ENCODE measurements at places on chromosomes 12 and 14.
A peak's percentile ranks its signal among the peaks of the same experiment; 100 is the strongest.

DNA sequence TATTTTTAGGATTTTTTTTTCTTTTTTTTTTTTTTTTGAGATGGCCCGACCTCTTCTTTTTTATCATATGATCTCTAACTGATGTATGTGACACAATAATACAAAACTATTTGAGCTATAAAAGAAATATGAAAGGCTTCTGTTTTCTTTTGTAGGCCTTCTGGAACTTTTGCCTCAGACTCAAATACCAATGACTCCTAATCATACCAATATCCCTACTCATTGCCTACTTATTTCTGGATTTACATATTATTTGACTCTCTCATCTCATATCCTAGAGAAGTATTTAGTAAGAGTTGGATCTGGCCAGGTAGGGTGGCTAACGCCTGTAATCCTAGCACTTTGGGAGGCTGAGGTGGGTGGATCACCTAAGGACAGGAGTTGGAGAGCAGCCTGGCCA lies 12.7 kb upstream of the WDR89 start:
- no peak for DNase-seq

- DNase-seq: no peak
Measured at GRCh38 chr12:30002677-30003076, 218.9 kb upstream of the TMTC1 start.

- DNase-seq: no peak
Measured at GRCh38 chr12:69397978-69398377, 38.4 kb downstream of the YEATS4 start.

GRCh38 chr12:116319898-116320621 lies 42.6 kb upstream of the MED13L start:
- peak; percentile 78 for DNase-seq

DNA sequence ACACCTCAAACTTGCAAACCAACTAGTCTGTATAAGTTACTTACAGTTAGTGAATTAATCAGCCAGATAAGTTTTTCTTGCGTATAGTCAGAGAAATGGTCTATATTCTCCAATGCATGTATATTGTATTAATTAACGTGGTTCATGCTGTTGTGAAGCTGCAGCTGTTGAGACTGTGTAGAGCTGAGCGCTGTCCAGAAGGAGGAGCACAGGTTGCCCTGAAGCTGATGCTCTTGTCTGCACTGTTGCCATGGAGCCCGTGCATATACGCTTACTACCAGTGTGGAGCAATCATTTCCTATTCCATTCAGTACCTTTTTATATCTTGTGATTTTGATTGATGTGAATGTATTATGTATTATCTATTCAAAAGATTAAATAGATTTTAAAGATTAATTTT lies 74.3 kb upstream of the ARID2 start:
- DNase-seq: peak; percentile 41

- no peak for DNase-seq
Measured at GRCh38 chr12:87112571-87113345, 856.6 kb upstream of the MGAT4C start.

- no peak for DNase-seq
Measured at GRCh38 chr12:43273467-43273866, 278.5 kb downstream of the ADAMTS20 start.

DNA sequence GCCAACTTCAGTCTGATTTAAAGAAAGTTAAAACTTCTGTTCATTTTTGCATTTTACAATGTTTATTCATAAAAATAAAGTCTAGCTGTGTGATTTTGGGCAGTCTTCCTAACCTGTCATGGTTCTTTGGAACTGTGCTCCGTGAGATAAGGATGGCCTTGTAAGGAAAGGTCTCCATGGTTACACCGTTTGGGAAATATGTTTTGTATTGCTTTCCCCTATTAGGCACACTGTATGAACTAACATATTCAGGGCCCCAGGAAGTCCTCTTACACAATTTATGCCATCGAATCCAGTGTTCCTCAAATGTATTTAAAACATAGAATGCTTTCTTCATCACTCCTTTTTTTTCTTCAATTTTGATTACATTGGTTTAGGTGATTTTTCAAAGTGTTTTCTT lies 54.5 kb downstream of the APAF1 start:
- DNase-seq: peak; percentile 21

GRCh38 chr12:27008081-27008480 lies 6.1 kb downstream of the TM7SF3 start:
- no peak for DNase-seq

DNA sequence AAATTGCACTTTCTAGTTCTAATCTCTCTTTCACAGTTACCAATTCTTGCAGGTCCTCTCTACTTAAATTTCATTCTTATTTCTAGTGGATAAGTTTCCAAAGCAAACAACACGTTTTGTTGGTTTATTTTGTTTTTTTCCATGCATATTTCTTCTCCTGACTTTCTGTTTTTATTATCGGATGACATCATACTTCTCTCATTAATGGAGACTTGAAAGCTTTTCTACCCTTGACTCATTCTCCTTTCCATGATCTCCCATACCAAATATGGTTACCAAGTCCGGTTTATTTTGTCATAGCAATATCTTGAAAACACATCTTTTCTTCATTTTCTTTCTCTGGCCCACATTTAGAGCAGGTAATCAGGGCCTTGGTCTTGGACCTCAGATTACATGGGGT lies 796.5 kb downstream of the GALC start:
- DNase-seq: no peak

GRCh38 chr14:88168498-88169165 lies 154.4 kb downstream of the KCNK10 start:
- DNase-seq: peak; percentile 48

GRCh38 chr14:72699852-72700257 lies 194.0 kb downstream of the DPF3 start:
- peak; percentile 86 for DNase-seq
